GOT3 (cell line): ENCODE measurements at places on chromosomes 2 and 18.

DNA sequence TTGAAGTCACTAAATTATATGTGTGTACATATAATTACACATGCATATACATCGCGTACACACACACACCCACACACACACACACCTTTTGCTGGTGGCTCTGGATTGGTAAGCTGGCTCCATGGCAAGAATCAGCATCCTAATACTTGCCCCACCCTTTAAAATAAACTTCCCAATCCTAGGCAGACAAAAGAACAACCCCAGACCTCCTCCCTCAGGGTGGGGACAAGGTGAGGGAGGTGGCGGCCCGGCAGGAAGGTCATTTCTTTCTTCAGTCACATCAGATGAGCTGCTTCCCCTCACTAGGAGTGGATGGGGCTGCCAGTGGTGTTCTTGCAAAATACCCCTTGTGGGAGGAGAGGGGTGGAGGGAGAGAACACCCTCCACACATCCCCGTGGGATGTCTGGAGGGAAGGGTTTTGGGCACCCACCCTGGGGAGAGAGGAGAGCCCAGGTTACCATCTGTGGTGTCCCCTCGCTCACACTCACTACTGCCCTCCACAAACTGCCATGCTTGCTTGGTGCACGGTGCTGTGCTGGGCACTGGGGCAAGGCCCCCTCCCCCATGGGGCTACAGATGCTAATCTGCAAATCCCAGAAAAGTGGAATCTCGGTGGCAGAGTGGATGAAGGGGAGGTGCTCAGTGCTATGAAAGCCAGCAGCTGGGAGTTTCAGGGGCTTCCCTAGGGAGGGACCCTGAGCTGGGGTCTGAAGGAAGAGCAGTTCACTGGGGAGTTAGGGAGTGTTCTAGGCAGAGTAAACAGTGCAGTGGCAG, 64.0 kb downstream of the ODC1 start:
- no peak for DNase-seq

- no peak for DNase-seq
These were observed 61.4 kb upstream of the DNER start for GRCh38 chr2:229775614-229776313.

DNA sequence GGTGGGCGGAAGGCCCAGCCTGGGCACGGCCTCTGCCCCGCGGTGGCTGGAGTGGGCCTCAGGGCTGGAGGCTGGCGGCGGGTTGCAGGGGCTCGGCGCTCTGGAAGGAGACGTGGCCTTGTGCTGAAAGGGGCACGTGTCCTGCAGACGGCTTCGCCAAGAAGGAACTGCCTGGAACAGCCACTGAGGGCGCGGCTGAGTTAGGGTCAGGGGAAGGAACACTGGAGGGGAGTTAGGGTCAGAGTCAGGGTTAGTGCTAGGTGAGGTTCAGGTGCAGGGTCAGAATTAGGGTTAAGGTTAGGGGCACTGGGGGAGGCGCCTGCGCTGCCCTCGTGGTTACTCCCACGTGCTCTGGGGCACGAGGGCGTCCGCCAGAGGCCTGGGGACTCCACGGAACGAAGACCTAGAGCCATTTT, 933 bp upstream of the ADNP2 start:
- DNase-seq = no peak

- no peak for DNase-seq
These were observed 351.8 kb upstream of the TMEFF2 start for GRCh38 chr2:192546565-192546964.

GRCh38 chr2:7196883-7197282, 279.7 kb downstream of the RNF144A start:
- no peak for DNase-seq

DNA sequence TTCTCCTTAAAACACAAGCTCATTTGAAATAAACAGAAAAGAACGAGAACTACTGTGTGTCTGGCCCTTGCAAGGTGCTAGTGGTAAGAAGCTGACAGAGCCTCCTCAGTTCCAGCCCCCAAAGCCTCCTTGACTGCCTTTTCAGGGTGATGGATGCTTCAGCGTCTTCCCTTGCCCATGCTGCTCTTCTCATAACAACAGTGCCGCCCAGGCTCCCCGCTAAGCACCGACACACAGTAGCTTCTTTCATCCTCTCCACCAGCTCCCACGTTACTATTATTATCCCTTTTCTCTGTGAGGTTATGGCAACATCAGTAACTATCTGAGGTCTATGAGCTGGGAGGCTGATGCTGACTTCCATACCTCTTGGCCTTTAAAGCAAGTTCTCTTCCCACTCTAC, 418.6 kb downstream of the TSN start:
- no peak for DNase-seq

DNA sequence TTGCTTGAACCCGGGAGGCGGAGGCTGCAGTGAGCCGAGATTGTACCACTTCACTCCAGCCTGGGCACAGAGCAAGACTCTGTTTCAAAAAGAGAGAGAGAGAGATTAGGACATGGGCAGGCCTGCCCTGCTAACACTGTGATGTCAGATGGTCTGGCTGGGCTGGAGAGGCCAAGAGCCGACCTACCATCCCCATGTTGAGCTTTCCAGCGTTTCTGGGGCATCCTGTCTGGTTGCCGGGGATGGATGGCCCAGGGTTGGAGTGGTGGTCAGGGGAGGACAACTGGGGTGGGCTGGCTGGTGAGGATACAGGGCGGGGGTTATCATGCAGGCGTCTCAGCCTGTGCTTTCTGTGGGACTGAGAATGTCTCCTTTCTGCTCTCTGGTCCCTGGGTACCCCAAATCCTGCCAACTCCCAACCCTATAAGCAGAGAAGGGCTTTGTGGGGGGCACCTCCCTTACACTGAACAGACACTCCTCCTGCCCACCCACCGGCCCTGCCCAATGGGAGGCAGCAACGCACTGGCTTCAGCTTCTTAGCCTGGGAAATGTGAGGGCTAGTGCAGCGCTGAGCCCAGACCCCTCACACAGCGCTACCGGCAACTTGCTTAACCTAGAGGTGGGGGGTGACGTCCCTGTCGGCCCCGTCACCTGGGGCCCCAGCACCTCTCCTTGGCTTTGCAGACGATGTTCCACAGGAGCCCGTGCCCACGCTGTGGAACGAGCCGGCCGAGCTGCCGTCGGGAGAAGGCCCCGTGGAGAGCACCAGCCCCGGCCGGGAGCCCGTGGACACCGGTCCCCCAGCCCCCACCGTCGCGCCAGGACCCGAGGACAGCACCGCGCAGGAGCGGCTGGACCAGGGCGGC, 5.4 kb downstream of the SNORC start:
- no peak for DNase-seq

GRCh38 chr2:19554520-19554919, 196.1 kb upstream of the OSR1 start:
- no peak for DNase-seq
